ENCODE measurements at places on chromosomes 2 and 18. TPM values are rescaled to one million over a fixed set of nuclear protein-coding genes. Genes with fewer than 3 reads are reported as not detected.

DNA sequence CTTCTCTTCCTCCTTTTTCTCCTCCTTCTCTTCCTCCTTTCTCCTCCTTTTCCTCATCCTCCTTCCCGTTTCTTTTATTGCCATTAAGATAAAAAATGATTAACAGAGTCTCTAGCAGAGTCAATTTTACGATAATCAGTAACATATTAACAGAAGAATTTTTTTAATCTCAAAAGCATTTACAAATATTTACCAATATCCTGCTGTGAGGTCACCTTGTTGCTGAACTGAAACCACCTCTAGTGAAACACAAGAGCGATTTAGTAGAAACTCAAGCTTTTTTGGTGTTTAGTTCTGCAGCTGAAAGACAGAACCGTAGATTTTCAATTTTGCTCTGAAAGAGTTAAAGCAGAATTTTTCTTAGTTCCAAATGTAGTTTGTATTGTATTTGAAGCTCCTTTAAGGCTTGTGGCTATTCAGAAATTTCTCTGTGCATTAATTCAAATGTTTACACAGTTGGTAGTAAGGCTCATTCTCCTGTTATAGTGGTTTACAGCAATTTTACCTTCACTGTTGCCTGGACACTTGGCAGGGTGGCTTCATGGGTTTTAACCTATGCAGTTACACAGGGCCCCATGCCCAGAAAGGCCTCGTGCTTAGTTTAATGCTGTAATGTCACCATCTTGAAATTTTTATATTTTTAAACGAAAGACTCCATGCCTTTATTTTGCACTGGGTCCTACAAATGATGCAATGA is 1106.6 kb upstream of the FAM98A start:
- DNase-seq, result no peak

- DNase-seq, result no peak
Observed at GRCh38 chr2:64629329-64629781, 24.4 kb downstream of the SERTAD2 start.

DNA sequence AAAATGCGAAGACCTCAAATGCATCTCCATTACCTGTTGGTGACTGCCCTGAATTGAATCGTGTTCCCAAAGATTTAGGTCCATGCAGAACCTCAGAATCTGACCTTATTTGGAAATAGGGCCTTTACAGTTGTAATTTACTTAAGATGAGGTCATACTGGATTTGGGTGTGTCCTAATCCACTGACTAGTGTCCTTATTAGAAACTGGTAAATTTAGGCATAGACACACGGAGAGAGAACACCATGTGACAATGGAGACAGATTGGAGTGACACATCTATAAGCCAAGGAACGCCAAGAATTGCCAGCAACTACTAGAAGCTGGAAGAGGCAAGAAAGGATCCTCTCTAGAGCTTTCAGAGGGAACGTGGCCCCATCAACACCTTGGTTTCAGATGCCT is 203.1 kb downstream of the SMAD2 start:
- DNase-seq, result no peak

The MC4R gene
- not detected for total RNA-seq

The ABCG8 gene
- not detected for total RNA-seq

The RAB3GAP1 gene
- 90.5 TPM for total RNA-seq

- DNase-seq, result no peak
Observed at GRCh38 chr2:179751163-179751809, 110.1 kb downstream of the ZNF385B start.

DNA sequence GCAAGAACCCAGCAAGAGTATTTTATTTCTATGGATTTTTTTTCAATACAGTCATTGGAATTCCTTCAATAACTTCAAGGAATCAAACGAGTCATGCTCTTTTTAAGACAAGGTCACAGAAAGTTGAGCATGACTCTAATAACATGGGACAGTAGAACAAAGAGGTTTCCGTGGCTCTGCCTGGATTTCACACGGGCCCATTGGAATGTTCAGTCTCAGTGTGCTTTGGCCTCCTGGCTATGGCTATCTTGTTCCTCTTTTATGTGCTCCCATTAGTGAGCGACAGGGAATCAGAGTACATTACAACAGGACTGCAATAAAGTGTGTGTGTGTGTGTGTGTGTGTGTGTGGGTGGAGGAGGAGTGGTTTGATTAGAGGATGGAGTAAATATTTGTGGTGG is 312.4 kb downstream of the DCC start:
- no peak for DNase-seq

The CHRND gene
- not detected for total RNA-seq

The RAD51AP2 gene
- total RNA-seq, result not detected

DNA sequence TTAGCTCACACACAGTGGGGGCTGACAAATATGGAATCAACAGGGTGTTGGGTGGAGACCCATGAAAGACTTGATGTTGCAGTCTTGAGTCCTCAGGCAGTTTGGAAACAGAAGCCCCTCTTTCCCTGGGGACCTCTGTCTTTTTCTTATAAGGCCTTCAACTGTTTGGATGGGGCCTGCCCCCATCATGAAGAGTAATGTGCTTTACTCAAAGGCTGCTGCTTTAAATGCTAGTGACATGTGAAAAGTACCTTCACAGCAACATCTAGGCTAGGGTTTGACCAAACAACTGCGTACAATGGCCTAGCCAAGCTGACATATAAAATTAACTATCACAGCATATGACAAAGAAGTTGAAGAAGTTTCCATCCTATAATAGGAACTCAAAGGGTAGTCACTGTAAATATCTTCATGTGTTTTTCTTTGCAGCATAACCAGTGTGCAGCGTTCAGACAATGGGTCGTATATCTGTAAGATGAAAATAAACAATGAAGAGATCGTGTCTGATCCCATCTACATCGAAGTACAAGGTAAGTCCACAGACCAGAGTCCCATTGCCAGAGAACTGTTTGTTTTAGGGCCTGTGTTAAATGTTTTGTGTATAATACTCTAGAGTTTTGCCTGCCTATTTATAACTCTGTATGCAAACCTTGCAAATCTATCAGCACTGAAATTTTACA is 46.3 kb downstream of the MERTK start:
- no peak for DNase-seq

DNA sequence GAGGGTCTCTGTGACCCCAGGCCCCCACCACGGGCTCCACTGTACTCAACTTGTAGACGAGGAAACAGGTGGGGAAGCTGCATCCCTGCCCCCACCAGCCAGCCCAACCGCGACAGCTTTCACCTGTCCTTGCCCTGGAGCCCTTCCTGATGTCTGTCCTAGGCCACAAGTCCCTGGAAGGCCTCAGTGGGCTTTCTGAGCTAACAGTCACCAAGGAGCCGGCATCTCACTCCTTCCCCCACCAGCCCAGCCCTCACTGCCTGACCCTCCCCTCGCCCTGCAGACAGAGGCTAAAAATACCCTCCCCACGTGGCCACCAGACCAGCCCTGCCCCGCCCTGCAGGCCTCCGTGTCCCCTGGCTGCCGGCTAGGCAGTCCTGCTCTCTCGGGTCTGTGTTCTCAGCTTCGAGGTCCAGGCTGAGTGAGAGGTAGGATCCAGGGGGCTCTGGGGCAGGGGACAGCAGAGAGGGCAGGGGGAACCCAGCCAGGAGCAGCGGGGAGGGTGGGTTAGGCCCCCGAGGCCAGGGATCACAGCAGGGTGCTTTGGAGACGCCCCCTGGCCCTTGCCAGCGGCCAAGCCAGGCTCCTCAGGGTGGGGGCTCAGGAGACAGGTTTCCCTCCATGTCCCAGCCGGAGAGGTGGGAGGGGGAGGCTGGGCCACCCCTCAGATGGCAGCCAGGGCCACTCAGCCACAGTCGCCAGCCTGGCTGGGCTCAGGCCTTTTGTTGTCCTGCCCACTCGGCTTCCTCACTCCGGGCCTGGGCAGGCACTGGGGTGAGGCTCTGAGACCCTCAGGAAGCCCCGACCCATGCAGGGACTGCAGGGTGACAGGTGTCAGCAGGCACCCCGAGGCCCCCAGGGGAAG is at the start of gene KLHL30:
KLHL30 (plus strand) TSS at position 338 of the 865 bp plus-strand sequence. CDS start 2,087 bp downstream, outside the sequence.
- DNase-seq, result no peak

DNA sequence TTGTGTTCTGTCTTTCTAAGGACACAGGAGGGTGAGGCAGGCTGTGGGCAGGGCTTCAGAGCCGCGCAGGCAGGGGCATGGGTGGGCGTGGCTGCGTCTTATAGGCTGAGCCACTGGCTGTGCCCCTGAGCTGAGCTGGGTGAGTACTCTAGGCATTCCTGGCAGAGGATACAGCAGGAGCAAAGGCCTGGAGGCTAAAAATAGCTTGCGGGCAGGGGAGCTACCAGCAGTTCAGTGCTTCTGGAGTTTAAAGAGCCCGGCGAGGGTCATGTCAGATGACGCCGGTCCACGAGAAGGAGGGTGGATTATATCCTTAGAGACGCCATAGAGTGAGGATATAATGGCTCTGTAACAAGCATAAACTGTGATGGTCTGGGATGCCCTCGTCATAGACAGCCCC is 31.5 kb upstream of the PDIA6 start:
- peak; percentile 88 for DNase-seq

DNA sequence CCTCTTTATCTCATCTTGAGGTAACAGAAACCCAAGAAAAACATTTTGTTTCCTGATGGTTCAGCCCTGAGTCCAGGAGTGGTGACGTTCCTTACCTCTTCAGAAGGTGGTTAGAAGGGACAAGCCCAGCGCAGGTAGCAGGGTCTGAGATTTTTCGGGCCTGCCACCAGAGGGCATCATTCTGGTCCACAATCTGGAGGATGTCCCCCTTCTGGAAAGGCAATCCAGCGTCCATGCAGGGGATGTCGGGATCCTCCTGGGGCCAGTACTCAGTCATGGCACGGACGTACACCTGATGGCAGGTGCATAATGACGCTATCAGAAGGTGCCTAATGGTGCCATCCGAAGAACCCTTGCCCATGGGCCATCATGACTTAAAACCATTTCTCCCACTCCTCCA is 17.7 kb downstream of the MPP4 start:
- peak; percentile 72 for DNase-seq

DNA sequence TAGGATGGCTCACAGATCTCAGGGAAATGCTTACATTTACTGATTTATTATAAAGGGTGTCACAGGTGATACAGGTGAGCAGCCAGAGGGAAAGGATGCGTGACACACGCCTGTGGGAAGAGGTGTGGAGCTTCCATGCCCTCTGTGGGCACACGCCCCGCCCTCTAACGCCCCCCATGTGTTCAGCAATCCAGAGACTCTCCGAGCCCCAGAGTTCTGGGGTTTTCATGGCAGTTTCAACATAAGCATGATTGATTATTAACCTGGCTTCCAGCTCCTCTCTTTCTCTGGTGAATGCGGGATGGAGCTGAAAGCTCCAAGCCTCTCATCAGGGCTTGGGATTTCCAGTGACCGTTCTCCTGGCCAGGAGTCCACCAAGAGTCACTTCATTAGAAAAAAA is 34.3 kb upstream of the ODC1 start:
- no peak for DNase-seq

DNA sequence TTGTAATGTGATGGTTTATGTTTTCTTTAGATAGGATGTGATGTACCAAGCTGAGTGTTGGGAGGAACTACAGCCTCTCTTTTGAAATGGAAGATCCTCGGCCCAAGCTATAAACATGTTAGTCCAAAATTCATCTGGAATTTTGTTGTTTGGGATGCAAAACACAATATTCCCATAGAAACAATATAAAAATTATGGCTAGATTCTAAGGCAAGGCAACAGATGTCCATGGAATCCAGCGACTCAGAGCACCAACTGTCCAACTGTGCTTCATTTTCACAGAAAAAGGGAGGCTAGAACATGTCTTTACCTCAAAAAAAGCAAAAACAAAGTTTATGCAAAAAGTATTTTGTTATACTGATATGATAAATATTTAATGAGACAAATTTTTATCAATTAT is 52.4 kb upstream of the ATP8B1 start:
- DNase-seq, result no peak

The ABHD3 gene
- 3.8 TPM for total RNA-seq

The TOGARAM2 gene
- 0.72 TPM for total RNA-seq

DNA sequence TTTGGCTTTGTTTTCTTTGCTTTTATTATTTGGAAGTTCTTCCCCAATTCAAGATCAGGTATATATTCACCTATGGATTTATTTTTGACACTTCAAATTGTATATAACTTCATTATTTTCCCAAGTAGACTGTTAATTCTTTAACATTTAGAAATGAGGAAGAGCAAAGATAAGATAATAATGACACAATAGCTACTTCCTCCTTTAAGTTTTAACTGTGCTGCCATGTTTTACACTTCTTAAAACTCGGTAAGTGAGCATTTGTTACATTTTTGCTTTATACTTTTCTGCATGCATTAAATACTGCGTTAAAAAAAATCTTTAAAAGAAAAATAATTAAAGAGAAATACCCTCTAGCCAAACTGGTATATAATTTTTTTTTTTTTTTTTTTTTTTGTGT is 32.5 kb downstream of the SLC66A3 start:
- DNase-seq, result no peak

GRCh38 chr2:113376253-113376912 is 61.1 kb upstream of the ZNG1B start:
- DNase-seq, result no peak

DNA sequence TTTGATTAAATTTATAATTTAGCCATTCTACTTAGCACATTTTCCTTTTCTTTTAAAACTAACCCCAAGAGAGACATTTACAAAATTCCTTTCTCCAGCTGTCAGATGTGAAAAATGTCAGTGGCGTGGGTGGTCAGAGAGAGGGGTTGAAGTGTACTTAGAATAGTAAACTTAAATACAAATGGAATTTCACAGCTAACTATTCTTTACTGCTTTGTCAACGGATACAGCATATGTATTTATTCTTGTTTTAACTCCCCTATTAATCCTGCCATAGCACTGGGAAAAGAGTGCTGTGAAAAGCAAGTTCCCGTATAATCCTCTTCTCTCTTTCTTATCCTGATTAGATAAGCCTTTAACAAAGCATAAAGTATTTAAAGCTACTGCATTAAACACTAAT is 191.4 kb upstream of the CHAC2 start:
- no peak for DNase-seq

DNA sequence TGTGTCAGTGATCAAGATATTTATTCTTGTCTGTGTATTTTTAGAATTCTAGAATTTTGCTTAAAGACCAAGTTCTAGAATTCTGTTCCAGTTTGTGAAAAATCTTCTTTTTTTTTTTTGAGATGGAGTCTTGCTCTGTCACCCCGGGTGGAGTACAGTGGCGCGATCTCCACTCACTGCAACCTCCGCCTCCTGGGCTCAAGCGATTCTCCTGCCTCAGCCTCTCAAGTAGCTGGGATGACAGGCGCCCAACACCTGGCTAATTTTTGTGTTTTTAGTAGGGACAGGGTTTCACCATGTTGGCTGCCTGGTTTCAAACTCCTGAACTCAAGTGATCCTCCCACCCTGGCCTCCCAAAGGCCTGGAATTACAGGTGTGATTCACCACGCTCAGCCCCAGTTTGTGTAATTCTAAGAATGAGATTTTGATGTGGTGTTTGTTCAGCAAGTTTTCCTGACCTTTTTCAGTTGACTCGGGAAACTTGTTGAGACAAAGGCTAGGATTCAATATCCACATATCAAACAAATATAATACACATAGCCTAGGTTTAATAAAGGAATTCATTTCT is 3.6 kb downstream of the EIF5B start:
- DNase-seq, result no peak

- DNase-seq, result no peak
Observed at GRCh38 chr18:30175061-30175574, 867.4 kb downstream of the DSC3 start.

GRCh38 chr2:10202131-10202665 is 79.7 kb downstream of the RRM2 start:
- no peak for DNase-seq
